ENCODE measurements at places on chromosomes 12 and 14.

DNA sequence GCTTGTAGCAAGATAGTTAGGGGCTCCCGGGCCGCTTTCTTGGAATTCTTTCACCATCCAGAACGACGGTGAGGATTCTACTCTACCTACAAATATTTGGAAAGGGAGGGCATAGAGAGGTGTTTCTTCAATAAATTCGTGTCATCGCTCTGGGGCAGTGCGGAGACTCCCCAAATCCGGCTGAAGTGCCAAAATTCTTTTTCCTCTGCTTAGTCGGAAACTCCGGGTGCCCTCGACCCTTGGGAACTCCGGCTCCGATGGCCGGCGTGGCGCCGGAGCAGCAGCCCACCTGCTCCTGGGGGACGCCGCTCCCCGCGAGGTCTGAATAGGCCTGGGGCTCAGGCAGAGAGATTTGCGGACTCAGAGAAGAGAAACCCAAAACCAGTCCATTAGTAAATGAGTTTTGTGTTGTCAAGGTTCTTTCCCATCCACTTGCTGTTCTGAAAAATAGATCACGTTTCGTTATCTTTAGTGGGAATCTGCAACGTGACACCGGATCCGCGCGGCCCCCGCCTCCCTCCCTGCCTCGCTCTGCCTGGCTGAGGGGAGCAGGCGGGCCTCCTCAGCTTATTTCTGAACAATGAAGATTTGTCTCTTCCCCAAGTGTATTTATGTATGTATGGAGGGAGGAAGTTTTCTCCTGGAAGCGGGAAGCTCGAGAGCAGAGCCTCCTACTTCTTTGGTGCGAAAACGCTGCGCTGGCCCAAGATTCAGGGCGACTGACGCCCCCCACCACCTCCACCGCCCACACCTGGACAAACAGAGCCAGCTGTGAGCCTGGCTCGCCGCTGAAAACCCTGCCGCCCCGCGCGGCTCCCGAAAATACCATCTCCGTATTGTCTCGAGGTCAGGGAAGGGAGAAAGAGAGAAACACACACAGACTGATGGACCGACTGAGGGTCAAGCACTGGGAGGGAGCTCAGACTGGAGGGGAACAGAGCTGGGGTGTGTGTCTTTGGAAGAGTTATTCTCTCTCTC, 3.7 kb upstream of the SIX1 start:
- no peak for DNase-seq

DNA sequence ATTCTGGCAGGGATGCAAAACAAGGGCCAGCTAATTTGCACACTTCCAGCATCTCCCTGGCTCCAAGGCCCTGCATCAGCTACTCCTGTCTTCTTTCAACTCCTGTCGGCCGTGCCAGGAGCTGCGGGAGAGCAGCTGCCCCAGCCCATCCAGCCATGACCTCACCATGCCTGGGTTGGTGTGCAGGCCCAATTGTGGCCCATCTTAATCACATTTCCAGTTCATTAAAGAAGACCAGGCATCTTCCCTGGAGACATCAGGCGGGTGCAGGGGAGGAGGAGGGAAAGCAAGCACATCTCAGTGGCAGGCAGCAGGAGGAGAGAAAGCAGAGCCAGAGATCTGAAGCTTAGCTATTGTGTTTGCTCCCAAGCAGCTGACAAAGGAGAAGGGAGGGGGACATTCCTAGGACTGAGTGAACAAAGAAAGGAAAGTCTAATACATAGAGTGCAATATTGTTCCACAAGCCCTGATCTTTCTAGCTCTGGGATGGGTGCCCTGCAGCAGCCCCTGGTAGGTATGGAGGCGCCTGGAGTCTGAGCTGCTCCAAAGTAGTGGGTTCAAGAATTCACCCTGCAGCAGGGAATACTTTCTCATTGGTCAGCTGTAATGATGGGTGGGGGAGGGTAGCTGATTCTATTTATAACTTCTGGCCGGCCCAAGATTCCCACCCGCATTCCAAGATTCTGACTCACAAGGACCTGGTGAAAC, 40.1 kb downstream of the VWF start:
- no peak for DNase-seq

GRCh38 chr12:130447655-130447965, 109.9 kb downstream of the PIWIL1 start:
- no peak for DNase-seq

DNA sequence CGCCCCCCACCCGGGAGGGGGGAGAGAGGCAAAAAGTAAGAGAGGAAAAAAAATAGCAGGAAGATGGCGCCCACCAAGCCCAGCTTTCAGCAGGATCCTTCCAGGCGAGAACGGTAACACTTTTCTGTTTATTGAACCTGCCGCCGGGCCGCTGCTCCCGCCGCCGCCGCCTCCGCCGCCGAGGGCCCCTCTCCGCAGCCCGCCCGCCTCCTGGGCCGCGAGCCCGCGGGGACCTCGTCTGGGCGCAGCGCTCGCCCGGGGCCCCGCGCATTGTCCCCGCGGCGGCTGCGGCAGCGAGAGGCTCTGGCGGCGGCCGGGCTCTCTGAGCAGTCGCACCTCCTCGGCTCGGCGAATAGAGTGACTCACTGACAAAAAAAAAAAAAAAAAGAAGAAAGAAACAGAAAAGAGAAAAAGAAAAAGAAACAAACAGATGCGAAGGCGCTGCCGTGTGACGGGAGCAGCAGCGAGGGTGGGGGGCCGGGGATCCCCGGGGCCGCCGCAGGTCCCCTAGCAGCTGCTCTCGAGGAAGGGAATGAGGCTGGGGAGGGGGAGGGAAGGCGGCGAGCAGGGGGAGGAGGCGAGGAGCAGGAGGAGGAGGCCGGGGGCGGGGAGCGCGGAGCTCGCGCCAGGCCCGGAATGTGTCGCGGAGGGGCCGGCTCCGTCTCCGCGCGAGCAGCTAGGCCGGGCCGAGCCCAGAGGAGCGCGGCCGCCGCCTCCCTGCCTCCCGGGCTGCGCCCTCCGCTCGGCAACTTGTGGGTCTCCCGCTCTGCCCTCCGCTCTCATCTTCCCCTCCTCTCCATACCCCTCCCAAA, 781 bp downstream of the NPAS3 start:
- no peak for DNase-seq

DNA sequence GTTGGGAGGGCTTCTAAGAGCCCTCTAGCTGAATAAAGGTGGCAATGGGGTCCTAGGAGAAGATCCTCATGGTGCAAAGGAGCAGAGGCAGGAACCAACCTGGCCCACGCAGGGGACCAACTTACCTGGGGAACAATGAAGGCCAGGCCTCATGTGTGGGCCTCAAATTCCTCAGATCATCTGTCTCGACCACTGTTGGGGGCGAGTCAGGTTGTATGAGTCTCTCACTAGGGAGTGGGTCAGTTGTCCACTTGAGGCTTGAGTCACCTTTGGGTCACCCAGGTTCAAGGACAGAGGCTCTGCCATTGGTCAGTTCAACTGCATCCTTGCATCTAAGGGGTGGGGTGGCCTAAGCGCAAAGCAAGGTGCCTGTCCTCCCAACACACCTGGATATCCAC, 43.7 kb upstream of the BDKRB2 start:
- no peak for DNase-seq

- DNase-seq: no peak
Observed at GRCh38 chr14:30985796-30986195, 39.7 kb upstream of the AP4S1 start.

- no peak for DNase-seq
Observed at GRCh38 chr12:74152370-74152769, 385.3 kb upstream of the ATXN7L3B start.

DNA sequence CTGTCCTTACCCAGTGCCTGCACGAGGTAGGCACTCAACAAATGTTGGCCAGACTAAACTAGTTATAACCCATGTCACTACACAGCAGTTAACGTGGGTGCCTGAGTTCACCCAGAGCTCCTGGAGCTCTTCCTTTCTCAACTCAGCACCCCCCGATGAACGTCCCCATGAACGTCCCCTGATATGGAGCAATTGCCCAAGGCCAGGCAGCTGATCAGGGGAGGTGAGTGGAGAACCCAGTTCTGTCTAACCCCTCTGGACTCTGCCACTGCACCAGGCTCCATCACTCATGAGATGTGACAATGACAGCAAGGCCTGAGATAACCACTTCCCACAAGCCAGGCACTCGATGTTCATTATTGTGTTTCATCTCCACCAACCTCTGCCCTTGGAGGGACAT, 199.0 kb downstream of the BCL11B start:
- DNase-seq: no peak

DNA sequence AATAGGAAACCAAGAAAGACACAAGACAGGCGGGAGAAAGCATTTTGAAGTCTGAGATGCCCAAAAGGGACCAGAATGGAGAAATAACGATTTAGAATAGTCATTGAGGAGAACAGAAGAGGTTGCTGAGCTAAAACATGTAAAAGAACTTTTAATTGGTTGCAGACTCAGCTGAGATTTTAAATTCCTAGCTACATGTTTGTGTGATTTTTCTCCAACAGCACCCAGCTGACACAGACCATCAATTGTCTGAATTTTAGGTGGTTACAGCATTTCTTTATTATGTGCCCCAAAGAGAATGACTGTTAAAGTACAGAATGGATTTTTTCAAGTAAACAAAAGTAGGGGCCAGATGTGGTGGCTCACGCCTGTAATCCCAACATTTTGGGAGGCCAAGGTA, 50.3 kb downstream of the BAZ1A start:
- no peak for DNase-seq

GRCh38 chr14:57686304-57686703, 179.6 kb downstream of the SLC35F4 start:
- no peak for DNase-seq

DNA sequence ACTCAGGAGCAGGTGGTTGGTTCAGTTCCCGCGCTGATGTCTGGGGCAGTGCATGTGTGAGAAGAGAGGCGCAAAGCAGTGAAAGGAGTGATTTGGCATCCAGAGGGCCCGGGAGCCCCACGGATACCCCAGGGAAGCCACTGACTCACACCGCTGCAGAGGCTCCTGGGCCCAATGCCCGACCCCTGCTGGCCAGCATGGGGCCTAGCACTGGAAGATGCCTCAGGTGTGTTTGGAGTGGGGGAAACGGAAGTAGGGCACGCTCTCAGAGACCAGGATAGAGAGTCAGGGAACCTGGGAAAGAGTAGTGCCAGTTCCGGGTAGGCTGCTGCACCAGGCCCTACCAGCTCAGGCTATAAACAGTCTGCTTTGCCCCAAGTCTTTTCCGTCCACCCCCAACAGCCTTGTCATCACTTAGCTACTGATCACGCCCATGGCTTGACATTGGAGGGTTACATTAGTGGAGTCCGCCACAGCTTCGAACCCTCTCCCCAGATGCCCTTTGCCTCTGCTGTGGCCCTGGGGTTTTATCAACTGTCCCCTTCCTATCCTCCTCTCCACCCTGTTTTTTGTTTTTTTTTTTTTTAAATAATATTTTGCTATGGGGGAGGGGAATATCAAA, 9.5 kb upstream of the CSAD start:
- DNase-seq: peak; percentile 51

DNA sequence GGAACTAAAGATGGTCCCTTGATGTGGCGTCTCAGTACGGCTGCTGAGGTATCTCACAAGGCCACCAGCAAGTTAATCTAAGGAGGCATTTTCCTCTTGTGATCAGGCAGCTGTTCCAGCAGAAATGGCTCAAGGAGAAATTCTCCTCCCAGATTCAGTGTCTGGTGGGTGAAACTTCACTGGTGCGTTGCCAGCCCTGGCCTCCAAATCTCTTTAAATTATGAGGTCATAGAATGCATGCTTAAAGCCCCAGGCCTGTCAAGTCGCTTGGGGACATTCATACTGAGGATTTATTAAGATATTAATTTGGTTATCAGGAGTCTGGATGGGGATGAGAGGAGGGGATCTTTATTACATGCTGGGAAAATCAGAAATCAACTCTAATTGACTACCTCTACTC, 72.9 kb downstream of the PPP2R5C start:
- DNase-seq: no peak

- DNase-seq: no peak
Observed at GRCh38 chr12:115574826-115575225, 702.7 kb downstream of the MED13L start.

DNA sequence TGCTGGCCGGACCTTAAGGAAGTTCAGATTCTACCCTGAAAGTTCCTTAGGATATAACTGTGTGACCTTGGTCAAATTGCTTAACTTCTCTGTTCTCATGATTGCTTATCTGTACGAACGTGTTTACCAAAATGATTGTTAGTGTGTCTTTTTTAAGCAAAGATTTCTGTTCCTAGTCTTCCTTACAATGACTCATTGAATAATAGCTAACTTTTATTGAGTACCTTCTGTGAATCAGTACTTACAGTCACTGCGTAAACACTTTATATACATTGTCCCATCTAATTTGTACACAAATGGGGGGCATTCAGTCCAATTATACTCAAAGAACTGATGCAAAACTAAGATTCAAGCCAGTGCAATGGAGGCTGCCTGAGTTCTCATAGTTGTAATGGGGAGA, 4.2 kb upstream of the TMEM30B start:
- no peak for DNase-seq

DNA sequence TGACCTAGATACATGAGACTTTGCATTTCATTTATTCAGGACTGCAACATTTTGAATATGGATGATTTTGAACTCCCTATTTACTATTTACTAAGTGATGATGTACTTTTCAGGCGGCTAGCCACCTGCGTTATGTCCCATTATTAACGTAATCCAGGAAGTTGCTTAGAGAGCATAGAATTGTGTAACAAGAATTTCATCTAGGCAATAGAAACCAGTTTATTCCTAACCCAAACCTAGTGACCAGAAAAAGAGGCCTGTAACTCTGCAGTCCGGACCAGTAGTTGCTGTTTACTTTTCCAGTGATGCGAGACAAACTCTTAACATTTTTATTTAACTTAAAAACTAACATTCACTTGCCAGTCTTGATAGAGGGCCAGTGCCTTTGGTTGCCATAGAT, 12.3 kb downstream of the NUDT4 start:
- DNase-seq: no peak

DNA sequence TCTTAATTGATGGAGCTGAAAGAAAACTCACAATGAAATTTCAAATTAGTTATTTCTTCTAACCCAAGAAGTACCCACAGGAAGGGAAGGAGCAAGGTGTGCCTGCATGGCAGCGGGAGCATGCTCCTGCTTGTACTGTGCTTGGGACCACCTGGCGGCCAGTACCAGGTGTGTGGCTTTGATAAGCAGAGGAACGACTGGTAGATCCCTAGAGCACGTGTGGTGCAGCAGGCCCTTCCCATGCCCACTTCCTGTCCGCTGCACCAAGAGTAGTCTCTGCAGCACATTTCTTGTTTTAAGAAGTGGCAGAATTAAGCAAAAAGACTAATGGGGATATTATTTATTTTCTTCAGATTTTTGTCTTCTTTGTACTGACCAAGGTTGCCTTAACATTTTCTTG, 122.3 kb upstream of the ATF1 start:
- no peak for DNase-seq

GRCh38 chr12:113818833-113819232, 147.3 kb downstream of the RBM19 start:
- DNase-seq: no peak

DNA sequence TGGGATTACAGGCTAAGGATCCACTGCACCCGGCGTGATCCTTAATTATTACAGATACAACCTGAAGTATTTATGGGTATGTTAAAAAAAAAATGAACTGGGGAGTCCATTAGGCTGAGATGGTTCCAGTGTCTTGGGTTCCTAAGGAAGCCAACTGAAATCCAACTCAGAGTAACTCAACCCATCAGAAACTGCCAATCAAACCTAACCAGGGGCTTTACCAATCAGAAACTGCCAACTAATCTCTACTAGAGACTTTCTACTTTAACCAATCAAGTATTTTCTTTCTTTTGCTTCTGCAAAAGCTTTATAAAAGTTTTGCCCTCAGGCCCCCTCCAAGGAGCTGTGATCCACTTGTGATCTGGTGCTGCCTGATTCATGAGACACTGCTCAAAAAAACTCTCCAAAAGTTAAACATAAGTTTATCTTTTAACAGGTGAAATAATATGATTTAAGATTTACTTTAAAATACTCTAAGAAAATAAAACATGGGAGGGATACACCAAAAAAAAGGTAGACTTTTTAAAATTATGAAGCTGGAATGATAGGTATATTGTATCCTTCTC, 88.0 kb downstream of the ACADS start:
- DNase-seq: no peak

- DNase-seq: no peak
Observed at GRCh38 chr14:64727551-64728071, 23.4 kb downstream of the PLEKHG3 start.

Data from stimulated activated CD4-positive, alpha-beta T cell treated with anti-CD3 and anti-CD28 coated beads, Interleukin-4, amount 100 ng/mL, for 24 hours (primary cell).